ENCODE measurements at places on chromosomes 16 and 17. TPM values are rescaled to one million over a fixed set of nuclear protein-coding genes. Genes with fewer than 3 reads are reported as not detected.

GRB7 gene
- 0.36 TPM for total RNA-seq

DNA sequence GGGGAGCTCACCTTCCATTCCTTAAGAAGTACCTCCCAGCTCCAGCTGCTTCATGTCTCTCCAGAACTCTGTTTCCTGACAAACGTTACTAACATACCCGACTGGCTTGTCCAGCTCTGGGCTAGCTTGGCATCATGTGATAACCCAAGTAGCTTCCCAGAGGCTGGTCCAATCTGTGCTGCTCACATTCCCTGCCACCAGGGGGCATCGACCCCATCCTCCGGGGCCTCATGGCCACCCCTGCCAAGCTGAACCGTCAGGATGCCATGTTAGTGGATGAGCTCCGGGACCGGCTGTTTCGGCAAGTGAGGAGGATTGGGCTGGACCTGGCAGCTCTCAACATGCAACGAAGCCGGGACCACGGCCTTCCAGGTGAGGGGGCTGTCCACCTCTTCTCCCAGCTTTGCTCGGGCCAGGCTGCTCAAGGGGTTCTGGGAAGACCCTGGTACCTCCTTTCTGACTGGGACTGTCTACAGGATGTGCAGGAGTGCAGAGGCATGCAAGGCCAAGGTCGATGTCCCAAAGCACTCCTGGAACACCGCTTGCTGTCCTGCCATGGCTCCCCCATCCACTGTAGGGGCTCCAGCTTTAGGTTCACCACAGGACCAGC is 7.6 kb downstream of the EPX start:
- DNase-seq: no peak

DNA sequence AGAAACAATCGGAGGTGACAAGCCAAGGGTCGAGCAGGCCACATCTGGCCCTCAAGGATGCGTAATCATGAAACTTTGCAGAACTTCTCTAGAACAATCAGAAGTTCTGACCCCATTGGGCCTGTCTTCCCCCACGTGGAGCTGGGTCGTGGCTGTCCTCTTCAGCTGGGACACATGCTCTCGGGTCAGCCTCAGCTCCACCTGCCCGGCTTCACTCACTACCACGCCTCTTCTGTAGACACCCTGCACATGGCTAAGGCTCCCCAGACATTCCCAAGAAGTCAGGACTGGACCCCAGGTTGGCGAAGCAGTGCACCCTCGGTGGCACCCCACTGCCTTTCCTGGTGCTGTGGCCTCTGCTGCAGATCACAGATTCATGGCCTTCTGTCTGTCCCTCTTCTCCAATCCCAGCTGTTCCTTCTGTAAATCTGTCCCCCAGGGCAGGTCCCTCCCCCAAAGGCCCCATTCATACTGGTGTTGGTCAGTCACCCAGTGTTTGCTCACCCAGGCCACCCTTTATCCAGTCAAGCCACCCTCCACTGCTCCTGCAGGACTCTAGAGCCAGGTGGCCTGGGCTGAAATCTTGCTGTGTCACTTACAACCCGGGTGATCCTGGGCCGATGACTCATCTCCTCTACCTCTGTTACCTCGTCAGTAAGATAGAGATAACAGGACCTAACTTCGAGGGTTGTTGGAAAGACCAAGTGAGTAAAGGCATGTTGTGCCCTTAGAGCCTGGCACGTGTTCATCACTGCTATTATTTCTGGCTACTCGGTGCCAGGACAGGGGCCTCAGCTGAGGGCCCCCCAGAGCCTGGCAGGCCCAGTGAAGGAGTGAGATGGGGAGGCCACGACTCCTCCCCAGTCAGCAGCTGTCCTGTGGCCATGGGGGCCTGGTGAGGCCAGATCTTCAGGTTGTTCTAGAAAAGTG is 1.4 kb upstream of the SLC5A11 start:
- DNase-seq: no peak

DNA sequence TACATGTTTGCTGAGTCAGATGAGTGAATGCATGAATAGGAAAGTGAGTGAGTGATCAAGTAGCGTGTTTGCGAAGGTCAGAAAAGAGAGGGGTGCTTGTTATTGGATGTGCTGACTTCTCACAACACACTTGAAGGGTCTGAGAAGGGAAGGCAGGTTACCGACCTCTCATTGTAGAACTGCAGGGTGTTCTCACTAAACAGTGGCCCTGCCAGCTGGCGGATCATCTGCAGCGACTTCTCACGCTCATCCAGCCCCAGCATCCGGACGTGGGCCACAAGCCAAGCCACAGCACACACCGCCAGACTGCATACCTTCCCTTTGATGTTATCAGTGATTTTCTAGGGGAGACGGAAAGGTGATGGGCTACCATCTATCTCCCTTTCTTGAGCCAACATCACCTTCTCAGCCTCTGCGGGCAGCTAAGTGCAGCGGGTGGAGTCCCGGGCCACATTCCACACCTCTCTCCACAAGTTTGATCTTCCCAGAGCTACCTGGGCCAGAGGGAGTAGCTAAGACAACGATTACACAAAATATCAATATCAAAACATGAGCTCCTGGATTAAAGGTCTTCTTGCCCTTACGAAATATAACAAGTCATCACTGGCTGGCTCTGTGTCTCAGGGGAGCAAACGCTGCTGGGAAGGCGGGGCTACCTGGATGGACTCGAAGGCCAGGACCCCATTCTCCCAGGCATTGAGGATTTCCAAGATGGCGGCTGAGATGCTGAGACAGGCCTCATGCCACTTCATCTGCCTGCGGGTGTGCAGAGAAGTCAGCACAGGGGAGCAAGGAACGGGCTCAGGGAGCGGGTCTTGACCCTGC is 11.0 kb downstream of the CSF3 start:
- DNase-seq: peak; percentile 22

GRCh38 chr17:10034719-10035475 is 129.8 kb upstream of the RCVRN start:
- DNase-seq: no peak

GRCh38 chr17:36524428-36524876 is 10.2 kb downstream of the MYO19 start:
- no peak for DNase-seq

Data from natural killer cell treated with Interleukin-12 subunit alpha and Interleukin-12 subunit beta and Interleukin-15 and Interleukin-18, amount 100 ng/mL, for 72 hours (primary cell).